NCI-H187 (cell line): ENCODE measurements at places on chromosomes 3 and 15.

DNA sequence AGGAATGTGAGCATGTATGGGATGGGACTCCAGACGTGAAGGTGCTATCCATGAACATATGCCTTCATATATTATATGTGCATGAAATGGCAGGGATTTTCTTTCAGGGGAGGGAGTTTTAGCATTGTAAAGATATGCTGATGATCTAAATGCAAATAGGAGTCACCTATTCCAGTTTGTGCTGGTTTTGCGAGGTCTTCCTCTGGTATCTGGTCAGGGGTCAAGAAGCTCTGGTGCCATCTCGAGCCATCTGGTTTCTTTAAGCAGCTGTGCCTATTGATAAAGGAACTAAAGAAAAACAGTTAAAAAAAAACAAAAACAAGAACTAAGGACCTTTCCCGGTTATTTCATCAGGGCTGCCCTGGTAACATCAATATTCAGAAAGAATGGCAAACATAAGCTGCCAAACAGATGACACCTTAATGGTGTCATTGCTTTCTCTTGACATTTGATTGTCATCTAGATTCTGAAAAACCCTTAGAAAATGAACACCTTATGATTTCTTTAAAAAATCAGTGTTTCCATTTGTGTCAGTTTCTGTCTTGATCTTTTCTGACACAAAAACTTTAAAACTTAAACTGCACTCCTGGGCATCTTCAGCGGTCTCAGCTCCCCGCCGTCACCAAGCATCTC is 22.7 kb downstream of the APH1B start:
- no peak for DNase-seq

DNA sequence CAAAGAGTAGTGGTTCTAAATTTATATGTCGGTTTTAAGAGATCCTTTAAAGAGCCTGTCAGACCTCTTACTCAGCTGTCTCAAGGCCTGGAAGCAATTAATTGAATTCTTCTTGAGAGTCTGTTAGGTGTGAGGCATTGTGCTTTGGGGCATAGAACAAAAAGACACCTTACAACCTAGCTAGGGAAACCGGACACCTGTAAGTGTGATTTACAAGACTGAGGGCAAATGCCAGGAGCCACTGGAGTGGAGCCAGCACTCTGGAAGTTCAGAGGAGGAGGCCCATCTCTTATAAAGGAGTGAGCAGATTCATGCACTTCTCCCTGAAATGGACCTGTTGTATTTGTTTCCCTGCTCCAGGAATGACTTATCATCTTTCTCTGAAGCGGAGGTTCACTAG is 97.7 kb upstream of the NUDT16 start:
- DNase-seq, result no peak

DNA sequence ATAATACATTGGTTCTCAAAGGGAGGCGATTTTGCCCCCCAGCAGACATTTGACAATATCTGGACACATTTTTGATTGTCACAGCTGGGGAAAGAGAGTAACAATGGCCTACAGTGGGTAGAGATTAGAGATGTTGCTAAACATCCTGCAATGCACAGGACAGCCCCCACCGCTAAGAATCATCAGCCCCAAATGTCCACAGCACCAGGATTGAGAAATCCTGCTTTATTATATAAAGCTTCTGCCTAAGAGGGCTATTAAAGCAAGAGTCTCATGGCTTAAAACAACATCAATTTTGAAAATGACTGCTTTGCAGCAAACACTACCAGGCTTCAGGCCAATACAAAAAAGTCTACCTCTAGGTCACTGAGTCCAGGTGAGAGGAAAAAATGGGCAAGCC is 68.2 kb downstream of the NTRK3 start:
- DNase-seq, result no peak

GRCh38 chr3:70308760-70309159 is 3.7 kb downstream of the MDFIC2 start:
- DNase-seq, result no peak

GRCh38 chr15:58447271-58448010 is 15.7 kb downstream of the LIPC start:
- DNase-seq, result no peak

DNA sequence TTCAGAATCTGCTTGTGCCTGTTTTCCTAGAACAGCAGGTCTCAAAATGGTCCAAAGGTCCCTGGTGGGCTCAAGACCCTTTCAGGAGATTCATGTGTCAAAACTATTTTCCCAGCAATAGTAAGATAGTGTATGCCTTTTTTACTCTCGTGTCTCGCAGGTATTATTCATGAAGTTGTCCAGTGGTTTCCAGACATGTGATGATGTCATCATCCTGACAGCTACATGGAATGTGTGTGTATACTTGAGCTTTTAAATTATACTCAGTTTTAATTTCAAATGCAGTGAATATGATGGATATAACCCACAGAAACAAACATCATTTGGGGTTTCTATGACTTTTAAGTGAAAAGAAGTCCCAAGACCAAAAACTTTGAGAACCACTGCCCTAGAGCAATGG is 288.6 kb downstream of the NTRK3 start:
- DNase-seq, result no peak

GRCh38 chr3:71987089-71987735 is 202.3 kb upstream of the PROK2 start:
- DNase-seq, result no peak

DNA sequence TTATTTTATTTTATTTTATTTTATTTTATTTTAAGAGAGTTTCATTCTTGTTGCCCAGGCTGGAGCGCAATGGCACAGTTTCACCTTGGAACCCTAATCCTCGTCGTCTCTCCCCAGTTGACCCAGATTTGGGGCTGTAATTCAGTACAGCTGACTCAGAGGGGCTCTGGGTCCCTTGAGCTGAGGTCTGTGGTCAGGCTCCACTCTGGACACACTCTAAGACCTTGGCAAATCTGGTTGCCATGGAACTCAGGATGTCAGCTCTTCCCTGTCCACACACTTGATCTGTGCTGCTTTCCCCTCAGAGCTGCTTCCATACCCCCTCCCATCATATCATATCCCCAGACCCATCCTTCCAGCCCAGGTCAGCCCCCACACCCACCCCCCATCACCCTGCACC is 675 bp upstream of the CYP11A1 start:
- DNase-seq, result no peak

GRCh38 chr3:123327480-123327879 is 121.4 kb downstream of the ADCY5 start:
- no peak for DNase-seq

GRCh38 chr3:108283006-108283405 is 13.3 kb upstream of the HHLA2 start:
- DNase-seq, result no peak

DNA sequence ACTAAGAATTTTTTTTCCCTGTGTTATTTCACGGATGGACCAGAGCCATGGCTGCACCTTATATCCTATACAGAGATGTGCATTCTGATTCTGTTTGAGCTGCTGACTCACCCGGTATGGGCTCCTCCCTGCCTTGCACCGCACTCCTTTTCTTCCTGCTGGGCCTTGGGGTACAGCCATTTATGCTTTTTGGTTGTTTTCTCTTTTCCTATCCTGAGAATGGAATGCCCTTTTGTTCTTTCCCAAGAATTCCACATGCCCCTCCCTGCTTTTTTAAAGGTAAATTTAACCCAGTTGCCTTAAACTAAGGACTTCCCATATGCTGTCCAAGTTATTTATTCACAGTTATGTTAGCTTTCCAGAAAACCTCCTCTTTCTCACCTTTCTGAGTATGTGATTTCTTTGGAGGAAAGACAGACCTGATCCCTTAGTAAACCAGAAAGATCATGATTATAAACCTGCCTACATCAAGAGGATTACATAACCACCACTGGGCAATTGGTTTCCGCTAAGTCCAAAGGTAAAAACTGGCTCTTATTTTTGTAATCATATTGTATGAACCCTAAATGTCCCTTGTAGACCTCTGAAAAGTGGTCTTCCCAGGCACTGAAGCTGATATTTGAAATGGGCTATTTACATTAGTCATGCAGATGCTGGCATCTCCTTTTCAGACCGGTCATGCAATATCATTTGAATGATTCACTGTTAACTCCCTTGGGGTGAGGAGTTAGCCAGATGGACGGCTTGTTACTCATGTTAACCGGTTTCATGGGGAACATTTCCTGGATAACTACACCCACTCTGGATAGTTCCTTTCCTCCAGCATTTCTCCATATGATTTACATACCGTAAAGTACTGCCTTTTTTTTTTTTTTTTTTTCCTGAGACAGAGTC is 45.5 kb downstream of the TMOD3 start:
- DNase-seq, result no peak

DNA sequence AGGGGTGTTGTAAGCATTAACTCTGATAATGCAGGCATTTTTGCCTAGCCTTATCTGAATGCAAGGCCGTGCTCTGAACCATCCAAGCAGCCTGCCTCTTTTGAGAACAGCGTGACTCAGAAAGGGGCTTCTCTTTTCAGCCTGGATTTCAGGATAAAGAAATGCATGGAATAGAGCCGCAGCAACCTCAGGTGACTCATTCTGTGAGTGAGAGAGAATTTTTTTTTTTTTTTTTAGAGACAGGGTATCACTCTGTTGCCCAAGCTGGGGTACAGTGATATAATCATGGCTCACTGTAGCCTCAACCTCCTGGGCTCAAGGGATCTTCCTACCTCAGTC is 20.6 kb upstream of the PDE8A start:
- DNase-seq, result no peak

DNA sequence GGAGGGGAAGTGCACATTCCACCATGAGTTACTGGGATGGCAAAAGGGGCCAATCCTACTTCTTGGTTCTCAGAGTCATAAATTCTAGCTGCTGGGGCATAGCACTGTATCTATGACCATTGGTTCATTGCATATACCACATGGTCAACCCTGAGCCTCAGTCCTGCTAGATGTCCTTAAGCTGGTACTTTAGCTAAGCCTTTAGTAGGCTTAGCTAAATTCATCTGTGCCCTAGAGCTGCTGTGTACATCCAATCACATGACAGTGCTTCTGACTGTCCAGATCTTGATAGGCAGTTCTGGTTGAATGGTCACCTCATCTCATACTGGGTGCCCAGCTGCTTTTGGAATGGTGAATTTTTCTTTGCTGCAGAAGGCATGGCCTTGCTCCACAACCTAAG is 8.2 kb downstream of the NDUFB4 start:
- DNase-seq, result no peak

DNA sequence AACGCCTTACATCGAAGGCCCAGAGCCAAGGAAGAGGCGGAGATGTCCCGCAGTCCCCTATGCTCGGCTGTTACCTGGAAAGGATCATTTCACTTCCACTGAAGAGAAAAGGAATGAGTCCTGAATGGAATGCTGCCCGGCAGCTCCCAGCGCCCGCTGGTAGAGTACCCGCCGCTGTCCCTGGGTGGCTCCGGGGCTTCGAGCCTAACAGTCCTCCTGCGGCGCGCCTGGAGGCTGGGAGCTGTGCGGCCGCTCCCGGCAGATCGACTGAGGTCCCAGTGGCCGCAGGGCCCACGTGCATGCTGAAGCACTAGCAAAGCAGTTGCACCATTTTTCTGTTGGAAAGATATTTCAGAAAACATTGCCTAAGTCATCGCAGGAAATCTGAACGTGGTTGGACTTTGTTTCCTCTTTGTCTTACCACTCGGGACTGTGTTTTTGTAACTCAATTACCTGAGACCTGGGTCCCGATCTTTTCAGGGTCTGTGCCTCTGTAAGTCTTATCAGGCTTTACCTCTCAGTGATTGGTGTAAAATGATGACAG is 984 bp downstream of the RNU6-1 start:
- no peak for DNase-seq

DNA sequence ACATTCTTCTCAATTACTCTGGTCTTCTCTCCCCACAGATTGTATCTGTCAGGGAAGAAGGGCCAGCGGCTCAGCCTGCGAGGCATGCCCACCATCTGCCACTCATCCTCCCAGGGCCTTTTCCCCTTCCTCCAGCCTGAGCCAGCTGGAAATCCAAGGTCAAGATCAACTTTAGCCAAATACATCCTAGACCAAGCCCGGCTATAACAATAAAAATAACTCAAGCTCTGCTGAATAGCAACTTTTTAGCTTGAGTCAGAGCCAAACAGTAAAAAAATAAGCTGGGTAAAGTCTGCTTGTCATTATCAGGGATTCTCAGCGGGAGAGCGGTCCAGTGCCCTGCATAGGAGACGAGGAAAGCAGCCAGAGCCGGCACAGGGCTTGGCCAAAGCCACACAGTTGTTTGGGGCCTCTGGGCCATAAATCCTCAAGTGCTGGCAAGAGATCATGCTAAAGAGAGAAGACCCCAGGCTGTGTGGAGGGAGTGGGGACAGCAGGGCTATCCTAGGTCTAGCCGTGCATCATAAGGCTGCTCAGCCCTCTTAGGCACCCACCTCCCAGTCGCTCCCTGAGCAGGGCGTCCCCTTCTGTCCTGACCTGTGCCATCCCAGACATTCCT is 76.2 kb upstream of the HERC1 start:
- DNase-seq, result no peak

DNA sequence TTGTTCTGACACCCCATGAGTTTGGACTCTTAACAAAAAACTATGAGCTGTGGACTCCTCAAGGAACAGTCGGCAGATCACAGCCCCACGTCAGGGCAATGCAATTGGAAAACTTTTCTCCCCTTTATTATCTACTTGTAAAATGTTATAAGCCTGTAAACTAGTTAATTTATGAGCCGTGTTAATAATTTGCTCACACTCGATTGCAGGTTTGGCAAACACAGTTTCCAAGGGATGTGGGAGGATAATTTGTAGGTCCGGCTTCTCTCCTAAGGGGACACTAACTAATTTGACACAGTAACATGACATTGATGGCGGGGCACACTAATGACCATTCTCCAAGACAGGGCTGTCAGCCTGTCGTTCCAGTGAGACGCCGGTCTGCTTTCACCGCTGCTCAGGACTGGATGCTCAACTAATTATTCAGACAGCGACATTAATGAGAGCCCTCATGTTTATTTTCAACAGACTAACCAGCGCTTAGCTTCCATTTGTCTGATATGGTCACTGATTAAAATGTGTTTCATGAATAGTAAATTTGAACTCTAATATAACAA is 222.1 kb downstream of the FOXP1 start:
- DNase-seq, result no peak

GRCh38 chr15:50463423-50464358 is 39.5 kb downstream of the USP8 start:
- DNase-seq, result no peak

DNA sequence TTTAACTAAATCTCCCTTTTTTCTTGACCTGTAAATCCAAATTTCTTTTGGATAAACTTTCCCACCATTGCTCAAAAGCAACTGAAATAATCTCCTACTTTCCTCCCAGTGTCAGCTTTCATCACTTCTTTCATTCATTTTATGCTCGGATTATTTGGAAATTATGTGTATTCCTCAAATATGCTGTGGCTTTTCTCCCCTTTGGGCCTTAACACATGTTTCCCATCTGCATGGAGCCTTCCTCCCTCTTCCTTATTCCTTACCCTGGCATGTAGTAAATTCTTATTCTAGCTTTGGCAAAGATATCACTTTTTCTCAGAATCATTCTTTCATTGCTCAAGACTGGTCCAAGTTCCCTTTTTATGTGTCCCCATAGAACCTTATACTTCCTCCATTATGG is 41.8 kb upstream of the TUSC7 start:
- no peak for DNase-seq
